ENCODE measurements at places on chromosomes 1 and 21.

DNA sequence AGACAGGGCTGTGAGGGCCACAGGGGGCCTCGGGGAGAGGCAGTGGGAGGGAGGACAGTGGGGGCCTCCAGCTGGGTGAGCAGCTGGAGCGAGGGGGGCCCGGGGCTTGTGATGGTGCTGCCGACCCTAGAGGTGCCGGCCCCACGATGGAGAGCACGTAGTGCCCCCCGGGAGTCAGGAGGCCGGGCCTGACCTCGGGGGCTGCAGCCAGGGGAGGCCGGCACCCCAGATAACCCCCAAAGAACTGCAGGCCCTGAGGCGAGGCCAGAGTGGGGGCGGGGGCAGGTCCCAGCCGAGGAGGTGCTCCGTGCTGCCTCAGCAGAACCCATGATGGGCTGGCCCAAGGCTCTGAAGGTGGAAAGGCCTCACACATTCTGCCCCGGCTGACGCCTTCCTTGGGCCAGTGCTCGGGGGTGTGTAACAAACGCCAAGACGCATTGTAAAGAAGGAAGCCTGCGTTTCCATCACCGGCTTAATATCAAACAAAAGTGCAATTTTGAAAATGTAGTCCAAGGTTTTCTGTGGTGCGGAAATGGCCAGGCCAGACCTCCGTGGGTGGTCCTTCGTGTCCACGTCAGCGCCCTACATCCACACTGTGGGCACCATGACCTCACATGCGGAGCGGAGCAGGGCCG, 55.2 kb downstream of the COL6A1 start:
- no peak for DNase-seq

DNA sequence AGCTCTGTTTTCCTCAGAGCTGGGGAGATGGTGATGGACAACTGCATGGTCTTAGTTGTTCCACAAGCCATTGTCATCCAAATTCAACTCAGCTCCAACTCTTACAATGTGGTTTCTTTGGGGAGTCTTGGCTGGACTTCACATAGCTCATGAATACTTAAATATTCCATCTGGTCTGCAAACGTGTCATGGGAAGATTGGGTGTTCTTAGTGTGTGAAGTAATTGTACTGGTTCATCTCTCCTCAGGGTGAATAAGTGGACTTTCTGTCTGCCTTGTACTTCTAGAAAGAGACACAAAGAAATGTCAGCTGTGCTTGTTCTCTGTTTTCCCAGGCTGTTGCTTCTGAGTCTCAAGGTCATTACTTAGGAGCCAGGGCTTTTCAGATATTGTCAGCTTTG, 106.6 kb downstream of the VPS13D start:
- DNase-seq = no peak

GRCh38 chr1:116807394-116808199, 53.4 kb downstream of the CD2 start:
- no peak for DNase-seq

GRCh38 chr21:35090403-35090802, 41.3 kb upstream of the RUNX1 start:
- no peak for DNase-seq

- no peak for DNase-seq
Observed at GRCh38 chr21:24658926-24659325, 948.4 kb downstream of the MRPL39 start.

DNA sequence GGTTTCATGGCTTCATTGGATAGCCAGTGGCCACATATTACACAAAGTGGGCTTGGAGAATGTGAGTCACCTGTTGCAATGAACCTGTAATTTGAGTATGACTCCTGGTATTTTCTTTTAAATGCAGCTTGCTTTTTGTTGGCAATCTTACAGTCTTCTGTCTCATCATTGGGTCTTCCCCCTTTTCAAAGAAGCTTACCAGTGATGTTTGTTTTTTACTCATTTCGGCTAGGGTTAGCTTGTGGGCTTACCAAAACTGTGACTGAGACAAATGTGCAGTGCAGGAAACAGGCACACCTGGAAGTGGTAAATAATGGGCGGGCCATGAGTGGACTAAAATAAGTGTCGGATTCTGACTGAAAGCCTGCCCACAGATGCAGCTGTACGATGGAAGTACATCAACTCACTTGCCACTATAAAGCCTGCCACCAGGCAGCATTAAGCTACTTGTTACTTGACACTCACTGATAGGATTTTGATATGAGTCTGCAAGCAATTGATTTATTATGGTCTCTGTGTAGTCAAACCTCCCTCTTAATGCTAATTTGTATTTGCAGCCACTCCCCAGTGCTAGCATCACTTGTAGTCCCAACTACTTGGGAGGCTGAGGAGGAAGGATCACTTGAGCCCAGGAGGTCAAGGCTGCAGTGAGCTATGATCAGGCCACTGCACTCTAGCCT, 4.2 kb downstream of the HHAT start:
- peak; percentile 64 for DNase-seq

DNA sequence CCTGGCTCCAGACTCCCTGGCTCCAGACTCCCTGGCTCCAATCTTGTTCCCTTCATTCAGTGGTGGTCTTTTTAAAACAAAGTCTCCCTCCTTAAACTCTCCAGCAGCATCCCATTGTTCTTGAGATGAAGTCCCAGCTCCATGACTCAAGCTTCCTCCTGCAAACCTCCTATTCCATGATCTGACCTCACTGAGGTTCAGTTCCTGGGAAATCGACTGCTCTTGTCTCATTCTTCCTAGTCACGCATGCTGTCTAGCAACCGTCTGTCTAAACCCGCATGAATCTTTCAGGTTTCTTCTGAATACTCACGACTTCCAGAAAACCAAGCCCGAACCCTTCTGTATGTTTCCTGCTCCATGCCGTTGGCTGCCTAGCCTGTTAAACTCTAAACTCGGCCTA, 91.9 kb downstream of the RAVER2 start:
- DNase-seq = no peak

GRCh38 chr1:14773396-14774025, 175.0 kb downstream of the KAZN start:
- DNase-seq = no peak

DNA sequence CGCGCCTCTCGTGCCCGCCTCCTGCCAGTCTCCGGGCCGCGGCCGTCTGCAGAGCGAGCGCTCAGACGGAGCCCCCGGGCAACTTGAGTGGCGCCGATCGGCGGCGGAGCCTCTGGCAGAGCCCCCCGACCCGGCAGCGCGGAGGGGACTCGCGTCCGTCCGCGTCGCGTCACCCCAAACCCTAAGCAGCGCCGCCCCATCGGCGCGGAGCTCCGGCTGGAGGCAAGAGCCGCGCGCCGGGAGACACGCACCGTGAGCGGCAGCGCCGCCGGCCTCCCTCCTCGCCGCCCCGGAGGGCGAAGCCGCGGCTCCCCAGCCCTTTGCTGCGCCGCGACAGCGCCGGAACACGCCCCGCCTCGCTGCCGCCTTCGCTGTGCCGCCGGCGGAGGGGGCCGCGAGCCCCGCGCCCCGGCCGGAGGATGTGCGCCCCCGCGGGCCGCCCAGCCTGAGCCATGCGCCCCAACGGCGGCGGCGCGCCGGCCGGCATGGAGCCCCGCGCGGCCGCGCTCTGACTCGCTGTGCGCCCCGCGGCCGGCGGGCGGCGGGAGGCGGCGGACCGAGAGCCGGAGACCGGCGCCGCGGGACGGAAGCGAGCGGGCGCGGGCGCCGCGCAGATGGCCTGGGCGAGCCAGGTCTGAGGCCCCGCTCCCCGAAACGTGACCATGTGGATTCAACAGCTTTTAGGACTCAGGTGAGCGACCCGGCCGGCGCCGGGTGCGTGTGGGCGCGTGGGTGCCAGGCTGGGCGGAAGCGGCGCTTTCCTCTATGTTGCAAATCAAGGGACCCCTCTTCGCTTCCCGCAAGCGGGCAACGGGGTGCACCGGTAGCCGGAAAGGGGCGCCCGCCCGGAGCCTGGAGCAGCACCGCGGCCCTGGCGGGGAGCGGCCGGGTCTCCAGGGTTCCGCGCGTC, 610 bp downstream of the AJAP1 start:
- no peak for DNase-seq

DNA sequence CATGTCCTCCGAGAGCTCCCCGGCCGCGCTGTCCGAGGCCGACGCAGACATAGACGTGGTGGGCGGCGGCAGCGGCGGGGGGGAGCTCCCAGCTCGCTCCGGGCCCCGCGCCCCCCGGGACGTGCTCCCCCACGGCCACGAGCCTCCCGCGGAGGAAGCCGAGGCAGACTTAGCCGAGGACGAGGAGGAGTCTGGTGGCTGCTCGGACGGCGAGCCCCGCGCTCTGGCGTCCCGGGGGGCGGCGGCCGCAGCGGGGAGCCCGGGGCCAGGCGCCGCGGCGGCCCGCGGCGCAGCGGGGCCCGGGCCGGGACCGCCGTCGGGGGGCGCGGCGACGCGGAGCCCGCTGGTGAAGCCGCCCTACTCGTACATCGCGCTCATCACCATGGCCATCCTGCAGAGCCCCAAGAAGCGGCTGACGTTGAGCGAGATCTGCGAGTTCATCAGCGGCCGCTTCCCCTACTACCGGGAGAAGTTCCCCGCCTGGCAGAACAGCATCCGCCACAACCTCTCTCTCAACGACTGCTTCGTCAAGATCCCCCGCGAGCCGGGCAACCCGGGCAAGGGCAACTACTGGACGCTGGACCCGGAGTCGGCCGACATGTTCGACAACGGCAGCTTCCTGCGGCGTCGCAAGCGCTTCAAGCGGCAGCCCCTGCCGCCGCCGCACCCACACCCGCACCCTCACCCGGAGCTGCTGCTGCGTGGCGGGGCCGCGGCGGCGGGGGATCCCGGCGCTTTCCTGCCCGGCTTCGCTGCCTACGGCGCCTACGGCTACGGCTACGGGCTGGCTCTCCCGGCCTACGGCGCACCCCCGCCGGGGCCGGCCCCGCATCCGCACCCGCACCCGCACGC, 547 bp downstream of the FOXD2 start:
- no peak for DNase-seq

GRCh38 chr1:180053594-180054567, 99.3 kb downstream of the CEP350 start:
- no peak for DNase-seq

DNA sequence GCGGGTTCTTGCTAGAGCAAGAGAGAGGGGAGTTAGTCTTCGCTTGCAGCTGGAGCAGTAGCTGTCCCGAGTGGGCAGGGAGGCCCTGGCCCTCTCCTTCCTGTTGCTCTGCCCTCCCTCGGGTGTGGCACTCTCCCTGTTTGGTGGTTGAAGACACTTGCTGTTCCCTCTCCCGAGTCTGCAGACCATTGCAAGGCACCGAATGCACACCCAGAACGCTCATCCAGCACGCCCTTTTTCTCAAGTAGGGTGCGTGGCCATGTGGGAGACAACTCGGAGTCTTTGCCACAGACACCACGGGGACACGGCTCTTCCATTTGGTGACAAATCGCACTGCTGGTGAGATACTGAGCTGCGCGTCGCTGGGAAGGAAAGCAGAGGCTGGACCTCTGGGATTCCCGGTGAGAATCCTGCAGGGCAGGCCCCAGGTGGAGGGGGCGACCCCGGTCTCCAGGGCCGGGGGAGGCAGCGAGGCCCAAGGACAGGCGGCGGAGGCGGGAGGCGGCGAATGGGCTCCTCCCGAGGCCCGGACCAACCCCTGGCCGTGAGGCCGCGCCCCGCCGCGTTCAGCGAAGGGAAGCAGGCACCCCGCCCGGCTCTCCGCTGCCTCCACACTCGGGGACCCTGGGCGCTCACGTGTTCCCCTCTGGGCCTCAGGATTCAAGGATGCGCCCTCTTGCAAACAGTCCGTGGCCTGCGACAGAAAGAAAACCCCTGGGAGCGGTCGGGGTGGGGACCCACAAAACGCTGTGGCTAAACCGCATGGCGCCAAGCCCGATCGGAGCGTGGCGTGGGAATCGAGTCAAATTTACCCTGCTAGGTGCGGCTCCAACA, 10.4 kb upstream of the TMEM200B start:
- no peak for DNase-seq
